Epithelial cell of proximal tubule (primary cell): ENCODE measurements at places on chromosomes 5 and 9. TPM values are rescaled to one million over a fixed set of nuclear protein-coding genes. Genes with fewer than 3 reads are reported as not detected.

SNCAIP gene
- total RNA-seq: 1.1 and 1.8 TPM in 2 replicates

QRFP gene
- total RNA-seq: not detected in 2 replicates

DCAF12 gene
- total RNA-seq: 26.2 and 32.3 TPM in 2 replicates

SPATA31A3 gene
- total RNA-seq: not detected in 2 replicates

VLDLR gene
- 7.5 and 16.4 TPM in 2 replicates for total RNA-seq

LCN6 gene
- total RNA-seq: not detected in 2 replicates

C1QTNF3 gene
- total RNA-seq: 0.36 and 2.8 TPM in 2 replicates

TPD52L3 gene
- not detected in 2 replicates for total RNA-seq
